ENCODE measurements at places on chromosomes 1 and 21.

- DNase-seq = no peak
These were observed 117.7 kb downstream of the NUF2 start for GRCh38 chr1:163439471-163439870.

- DNase-seq = no peak
These were observed 268.7 kb downstream of the PTGER3 start for GRCh38 chr1:70778934-70779333.

- DNase-seq = no peak
These were observed 225.4 kb downstream of the HLX start for GRCh38 chr1:221104596-221104995.

DNA sequence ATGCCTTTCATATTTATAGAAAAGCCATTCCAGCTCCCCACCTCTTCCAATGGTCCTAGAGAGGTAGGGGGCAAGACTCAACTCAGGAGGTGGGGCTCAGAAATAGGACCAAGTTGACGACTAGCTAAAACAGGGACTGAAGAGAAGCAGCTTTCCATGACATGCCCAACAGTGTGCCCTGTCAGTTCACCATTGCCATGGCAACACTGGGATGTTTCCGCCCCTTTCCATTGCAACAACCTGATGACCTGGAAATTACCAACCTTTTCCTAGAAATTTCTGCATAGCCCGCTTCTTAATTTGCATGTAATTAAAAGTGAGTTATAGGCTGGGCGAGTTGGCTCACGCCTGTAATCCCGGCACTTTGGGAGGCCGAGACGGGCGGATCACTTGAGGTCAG, 22.4 kb upstream of the INTS3 start:
- no peak for DNase-seq

DNA sequence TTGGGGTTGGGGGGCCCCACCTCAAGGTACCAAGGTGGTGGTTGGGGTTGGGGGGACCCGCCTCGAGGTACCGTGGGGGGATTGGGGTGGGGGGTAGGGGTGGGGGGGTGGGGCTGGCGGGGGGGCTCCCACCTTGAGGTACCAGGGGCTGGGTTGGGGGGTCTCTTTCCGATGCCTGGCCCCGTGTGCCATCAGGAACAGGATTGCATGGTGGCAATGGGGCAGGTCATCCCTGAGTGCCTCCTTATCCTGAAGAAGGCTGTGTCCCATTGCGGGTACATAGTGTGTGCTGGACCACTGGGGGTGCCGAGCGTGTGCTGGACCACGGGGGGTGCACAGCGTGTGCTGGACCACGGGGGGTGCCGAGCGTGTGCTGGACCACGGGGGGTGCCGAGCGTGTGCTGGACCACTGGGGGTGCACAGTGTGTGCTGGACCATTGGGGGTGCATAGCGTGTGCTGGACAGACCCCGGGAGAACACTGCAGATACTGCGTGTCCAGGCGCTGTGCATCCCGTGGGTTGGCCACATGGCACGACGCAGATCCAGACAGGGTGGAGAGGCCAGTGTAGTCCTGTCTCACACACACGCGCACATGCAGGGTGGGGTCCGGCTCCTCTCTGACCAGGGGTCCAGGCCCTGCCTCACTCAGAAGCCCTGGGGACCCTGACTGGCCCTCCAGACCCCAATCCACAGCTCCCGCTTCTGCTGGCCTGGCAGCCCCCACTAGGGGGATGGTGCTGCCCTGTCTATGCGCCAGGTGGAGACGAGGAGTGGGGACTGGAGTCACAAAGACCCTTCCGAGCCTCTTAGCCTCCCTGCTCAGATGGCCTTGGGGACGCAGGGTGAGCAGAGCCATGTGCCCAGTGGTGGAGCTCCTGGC, 4.2 kb downstream of the SCNN1D start:
- DNase-seq = no peak
